Activated gamma-delta T cell treated with anti-CD3 and anti-CD28 coated beads, Interleukin-2, amount 50 U/mL, for 16 hours (primary cell): ENCODE measurements at places on chromosomes 13 and 19.

DNA sequence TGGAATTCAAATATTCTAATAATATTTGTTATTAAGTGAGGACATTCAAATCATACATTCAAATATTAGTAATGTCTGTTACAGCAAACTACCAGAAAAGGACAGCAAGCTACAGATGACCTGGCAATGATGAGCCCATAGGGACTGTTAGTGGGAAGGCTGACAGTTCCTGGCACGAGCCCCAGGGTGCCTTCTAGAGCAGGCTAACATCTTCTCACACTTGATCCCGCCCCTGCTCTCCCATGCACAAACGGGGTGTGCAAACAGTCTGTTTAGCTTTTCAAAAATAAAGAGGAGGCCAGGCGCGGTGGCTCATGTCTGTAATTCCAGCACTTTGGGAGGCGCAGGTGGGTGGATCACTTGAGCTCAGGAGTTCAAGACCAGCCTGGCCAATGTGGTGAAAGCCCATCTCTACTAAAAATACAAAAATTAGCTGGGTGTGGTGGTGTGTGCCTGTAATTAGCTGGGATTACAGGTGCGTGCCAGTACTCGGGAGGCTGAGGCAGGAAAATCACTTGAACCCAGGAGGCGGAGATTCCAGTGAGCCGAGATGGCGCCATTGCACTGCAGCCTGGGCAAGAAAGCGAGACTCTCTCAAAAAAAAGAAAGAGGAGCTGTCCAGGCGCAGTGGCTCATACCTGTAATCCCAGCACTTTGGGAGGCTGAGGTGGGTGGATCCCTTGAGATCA lies 9.6 kb upstream of the GARRE1 start:
- no peak for DNase-seq

DNA sequence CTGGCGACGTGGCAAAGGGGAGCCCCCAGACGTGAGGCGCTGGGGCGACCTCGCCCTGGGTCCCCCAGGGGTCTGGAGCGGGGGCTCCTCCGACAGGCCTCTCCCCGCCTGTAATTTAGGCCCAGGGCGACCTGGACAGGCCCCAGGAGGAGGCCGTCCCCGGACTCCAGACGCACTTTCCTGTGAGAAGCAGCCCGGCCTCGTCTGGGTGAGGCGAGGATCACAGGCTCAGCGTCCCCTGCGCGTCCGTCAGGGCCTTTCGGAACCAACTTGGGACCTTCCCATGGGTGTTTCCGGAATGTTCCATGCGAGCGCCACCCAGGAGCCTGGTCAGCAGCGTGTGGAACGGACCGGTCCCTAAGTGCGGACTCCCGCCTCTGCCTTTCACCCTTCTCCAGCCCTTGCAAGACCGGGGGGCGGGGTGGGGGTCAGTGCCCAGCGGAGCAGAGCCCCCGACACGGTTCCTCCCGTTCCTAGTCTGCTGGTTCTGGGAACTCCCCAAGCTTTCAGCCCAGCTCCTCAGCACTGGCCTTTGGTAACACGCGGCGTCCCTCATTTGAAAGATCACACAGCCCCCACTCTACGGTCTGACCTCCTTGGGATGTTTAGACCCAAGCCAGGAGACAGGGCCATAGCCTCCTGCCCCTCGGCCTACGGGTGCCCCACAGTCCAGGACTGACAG lies 1.1 kb upstream of the GRTP1 start:
- DNase-seq: no peak

DNA sequence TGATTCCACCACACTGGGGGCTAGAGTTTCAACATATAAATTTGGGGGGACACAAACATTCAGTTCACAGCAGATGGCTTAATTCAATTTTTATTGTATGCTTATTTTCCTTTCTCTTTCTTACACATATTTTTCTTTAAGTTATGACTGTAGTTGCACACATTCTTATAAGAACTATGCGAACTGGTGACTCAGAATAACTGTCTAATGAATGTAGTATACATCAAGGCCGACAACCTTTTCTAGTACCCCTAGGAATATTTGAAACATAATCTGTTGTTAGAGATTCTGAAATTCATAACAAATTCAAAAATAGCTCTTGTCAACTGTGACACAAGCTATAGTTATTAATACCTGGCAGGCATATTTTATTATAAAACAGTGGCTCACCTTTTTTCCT lies 695.6 kb downstream of the PCDH9 start:
- DNase-seq: no peak

DNA sequence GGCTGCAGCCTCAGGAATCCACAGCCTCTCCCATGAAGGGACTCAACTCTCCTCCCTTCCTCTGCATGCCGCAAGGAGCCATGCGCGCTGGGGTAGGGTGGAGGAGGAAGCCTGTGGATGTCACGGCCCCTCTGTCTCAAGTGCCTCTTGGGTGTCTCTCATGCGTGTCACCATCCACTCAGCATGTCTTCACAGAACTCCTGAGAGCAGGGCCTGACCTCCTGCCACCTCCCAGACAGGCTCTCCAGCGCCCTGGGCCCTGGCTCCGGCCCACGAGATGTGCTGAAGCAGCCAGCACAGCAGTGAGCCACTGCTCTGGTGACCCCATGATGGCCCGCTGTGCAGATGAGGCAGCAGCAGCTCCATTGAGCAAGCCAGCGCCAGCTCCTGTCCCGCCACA lies 25.9 kb upstream of the SPACA7 start:
- no peak for DNase-seq

DNA sequence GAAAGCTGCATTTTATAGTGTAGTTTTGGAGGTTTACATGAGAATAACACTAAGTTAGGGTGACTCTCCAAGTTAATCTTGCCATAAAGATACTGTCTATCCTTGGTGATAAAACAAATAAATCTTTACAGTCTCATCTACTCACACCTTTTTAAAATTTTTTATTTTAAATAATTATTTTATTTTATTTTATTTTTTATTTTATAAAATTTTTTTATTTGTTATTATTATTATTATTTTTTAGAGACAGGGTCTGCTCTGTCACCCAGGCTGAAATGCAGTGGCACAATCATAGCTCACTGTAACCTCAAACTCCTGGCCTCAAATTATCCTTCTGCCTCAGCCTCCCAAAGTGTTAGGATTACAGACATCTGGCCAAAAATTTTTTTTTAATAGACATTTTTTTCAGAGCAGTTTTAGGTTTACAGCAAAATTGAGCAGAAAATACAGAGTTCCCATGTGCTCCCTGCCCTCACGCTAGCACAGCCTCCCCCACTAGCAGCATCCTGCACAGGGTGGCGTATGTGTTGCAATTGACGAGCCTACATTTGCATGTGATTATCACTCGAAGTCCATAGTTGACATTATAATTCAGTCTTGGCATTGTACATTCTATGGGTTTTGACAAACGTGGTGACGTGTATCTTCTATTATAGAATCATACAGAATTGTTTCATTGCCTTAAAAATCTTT lies 41.0 kb downstream of the RASL11A start:
- DNase-seq: no peak

GRCh38 chr13:110221406-110222117 lies 85.4 kb downstream of the COL4A1 start:
- no peak for DNase-seq

GRCh38 chr19:10516671-10517286 lies 468 bp downstream of the S1PR5 start:
- no peak for DNase-seq

DNA sequence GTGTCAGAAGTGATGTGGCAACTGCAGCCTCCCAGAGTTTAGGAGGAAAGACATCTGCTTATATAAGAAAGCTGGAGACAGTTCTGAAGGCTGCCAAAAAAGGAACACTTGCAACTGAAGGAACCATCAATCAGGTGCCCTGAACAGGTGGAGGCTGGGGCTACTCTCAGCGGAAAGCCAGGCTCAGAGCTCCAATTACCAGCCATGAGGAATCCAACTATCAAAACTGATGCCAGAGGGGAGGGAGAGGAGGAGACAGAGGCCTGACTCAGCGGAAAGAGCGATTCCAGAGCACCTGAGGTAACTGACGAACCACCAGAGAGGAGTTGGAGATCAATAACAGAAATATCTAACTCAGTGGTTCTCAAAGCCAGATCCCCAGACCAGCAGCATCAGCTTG lies 24.3 kb downstream of the LEUTX start:
- DNase-seq: no peak

GRCh38 chr19:38667661-38668171 lies 20.3 kb downstream of the ACTN4 start:
- no peak for DNase-seq

GRCh38 chr13:99626461-99627082 lies 125.3 kb downstream of the TM9SF2 start:
- no peak for DNase-seq

DNA sequence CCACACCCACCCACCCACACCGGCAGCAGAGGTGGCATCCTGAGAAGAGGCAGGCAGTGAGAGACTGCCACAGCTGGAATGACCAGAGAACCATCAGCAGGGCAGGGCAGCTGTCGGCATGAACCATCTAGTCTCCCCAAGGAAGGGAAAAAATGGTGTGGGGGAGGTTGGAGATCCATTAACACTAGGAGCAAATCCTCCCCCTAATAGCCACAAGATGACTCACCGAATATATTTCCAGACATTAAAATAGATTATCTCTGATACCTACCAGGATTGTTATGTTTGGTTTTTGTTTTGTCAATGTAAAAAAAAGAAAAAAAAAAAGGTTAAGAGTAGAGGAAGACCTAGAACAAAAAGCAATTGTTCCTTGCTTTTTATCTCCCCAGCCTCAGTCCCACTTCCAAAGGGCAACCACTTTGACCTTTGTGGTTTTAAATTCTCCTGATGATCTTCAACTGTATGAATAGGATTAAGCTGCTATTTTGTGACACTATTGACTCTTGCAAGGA lies 34.2 kb downstream of the THSD1 start:
- no peak for DNase-seq

GRCh38 chr13:24011266-24011665 lies 114.0 kb upstream of the C1QTNF9B start:
- DNase-seq: no peak

GRCh38 chr19:30068528-30069395 lies 126.7 kb downstream of the URI1 start:
- DNase-seq: no peak

DNA sequence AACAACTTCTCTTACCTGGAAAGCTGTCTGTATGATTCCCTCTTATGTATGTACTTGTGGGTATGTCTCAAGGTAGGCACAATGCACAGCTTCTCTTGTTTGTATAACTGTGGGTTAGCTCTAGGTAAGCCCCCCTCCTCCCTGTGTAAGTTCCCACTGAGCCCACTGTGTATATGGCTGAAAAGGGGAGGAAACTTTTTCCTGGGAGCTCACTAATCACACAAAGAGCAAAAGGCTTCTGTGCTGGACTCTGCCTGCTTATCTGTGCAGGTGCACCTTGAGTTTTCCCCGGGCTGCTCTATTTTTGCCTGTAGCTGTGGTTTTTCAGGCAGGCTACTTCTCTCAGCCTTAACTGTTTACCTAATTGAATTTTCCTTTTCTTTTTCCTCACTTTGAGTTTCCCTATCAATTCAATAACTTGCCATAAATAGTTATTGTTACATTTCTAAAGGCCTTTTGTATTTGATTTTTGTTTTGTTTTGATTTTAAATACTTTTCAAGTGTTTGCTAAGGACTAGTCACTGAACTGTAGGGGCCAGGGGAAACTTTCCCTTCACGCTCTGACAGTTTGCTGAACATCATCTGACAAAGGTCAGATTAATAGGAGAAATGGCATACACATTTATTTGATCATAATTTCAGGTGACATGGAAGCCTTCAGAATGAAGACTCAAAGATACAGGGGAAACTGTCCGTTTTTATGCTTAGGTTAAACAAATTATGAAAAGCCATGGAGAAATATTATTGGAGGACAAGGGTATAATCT lies 423.5 kb upstream of the ATXN8OS start:
- no peak for DNase-seq

DNA sequence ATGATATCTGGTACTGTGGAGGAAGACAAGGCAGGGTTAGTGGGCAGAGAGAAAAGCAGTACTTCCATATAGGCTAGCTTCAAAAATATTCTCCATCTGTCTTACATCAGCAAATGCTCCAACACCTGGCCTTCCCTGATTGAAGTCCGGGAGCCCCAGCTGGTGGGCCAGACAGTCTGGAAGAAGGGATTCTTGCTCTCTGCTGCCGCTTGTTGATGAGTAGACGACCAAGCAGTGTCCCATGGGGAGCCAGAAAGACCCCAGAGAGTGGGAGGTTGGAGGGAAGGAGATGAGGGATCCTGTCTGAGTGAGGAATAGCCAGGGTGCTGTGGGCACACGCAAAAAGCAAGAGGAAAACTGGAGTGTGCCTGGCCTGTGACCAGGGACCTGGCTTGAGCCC lies 95.1 kb downstream of the ATP8A2 start:
- no peak for DNase-seq

DNA sequence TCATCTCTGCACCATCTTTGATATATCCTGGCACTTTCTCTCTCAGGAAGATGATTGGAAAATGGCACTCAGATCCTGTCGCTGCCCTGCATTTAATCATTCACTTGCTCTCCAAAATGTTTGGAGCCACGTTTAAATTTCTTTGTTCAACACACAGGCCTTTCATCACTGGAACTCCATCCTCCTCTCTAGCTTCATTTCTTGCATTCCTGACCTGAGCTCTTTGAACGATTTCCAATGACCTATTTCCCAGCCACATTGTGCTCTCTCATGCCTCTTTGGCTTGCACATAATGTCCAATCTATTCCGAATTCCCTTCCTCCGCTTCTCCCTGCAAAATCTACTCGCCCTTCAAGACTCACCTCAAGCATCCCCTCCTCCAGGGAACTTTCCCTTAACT lies 287.4 kb upstream of the NBEA start:
- no peak for DNase-seq

DNA sequence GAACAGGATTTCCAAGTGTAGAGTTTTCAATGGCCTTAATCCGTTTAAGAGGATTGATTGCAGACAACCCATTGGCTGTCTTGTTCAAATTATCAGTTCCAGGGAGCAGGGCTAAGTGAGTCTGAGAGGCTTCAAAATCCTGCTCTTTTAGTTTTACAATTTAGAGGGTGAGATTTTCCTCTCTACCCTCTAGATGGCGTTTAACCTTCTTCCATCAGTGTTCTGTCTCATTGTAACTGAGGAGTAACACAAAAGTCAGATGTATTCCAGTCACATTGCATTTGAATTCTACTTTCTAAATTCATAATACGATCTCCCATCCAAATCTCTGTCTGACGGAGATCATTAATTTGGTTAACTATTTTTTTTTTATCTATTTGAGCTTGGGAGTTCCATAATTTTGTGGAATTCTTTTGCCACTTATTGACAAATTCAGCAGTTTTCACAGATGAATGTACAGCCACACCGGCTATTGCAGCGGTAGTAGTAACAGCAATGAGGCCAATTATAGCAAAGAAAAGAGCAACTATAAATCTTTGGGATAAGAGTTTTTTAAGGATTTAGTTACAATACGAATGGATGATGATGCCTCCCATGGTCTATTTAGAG lies 7.8 kb upstream of the C19orf84 start:
- DNase-seq: no peak

GRCh38 chr19:7376151-7376852 lies 27.6 kb downstream of the ARHGEF18 start:
- no peak for DNase-seq
